ENCODE measurements at places on chromosomes 3 and 15.

DNA sequence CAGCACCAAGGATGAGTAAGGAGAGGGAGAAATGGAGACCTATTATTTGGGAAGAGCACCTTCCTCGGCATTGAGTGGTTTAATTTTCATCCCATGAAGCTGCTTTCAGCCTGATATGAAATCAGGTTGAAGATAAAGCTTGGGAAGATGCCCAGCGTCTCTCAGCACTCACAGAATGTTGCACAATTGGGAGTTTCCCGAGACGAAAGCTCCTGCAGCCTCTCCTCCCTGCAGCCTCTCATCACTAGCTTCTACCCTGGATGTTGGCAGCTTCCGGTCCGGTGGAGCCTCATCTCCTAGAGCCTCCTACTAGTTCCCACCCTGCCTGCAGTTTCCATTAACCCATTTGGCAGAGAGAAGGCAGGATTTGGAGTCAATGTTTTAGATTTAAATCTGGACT is 40.3 kb downstream of the EDEM1 start:
- DNase-seq: no peak

DNA sequence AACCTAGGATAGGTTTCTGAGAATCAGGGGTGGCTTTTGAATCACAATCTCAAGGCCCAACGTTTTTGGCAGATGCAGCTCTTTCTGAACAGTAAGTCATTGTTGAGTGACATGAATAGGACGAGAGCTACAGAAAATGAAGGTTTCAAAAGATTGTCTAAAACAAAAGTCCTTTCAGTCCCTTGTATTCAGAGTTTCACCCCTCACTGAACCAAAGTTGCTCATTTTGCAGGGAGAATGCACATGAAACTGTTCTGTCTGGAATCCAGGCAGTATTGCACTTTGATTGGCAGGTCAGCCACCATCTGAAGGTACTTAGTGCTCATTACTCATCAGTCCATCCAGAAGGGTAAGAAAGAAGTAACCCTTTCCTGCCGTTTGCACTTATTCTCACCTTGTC is 24.1 kb upstream of the RASGRP1 start:
- DNase-seq: no peak

- no peak for DNase-seq
Observed at GRCh38 chr3:13011573-13012220, 61.5 kb downstream of the IQSEC1 start.

- DNase-seq: no peak
Observed at GRCh38 chr3:65153850-65154512, 466.2 kb upstream of the ADAMTS9 start.

GRCh38 chr15:76324066-76324465 is 12.5 kb upstream of the ISL2 start:
- DNase-seq: no peak

DNA sequence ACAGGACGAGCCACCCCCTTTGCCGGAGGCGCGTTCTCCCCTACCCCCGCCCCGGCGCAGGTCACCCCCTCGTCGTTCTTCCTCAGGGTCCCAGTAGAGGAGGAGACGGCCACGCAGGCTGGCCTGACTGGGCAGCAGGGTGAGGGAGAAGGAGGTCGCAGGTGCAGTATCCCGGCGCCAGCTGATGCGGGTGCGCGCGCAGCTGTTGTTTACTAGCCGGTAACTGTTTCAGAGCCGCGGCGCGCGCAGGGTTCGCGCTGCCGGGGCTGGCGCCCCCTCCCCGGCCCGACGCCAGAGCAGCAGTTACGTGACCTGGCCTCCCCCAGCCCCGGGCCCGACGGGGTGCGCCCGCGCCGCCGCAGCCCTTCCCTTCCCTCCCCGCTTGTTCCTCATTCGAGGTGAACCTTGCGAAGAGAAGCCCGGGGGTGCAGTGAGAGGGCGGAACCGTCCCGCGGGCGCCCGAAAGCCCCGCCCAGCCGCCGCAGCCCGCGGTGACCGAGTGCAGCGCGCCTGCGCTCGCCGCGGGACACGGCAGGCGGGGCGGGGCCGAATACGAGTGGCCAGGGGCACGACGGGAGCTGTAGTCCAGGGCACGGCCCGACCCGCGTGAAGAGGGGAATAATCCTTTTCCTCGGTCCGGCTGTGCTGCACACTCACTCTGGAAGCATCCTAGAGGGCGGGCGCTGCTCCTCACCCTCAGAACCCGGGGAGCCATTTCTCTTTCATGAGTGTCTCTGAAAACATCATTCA is at the start of gene SLC12A6:
Gene SLC12A6, minus strand, starts transcription at position 225 of the 750 bp plus-strand sequence. CDS start 1,101 bp downstream, outside the sequence.
- peak; percentile 15 for DNase-seq

DNA sequence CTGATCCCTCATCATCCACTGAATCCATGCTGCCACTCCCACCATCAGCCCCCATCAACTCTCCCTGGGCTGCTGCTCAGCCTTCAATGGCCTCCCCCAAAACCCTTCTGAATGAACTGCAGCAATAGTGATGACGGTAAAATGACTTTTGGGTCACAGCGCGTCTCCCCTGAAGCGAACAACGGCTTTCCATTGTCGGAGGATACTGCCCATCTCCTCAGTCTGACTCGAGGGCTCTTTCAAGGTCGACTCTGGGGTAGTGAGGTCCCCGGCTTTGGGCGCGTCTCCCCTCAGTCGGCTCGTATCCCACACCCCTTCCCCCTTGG is 57.2 kb upstream of the ZBTB38 start:
- DNase-seq: no peak

DNA sequence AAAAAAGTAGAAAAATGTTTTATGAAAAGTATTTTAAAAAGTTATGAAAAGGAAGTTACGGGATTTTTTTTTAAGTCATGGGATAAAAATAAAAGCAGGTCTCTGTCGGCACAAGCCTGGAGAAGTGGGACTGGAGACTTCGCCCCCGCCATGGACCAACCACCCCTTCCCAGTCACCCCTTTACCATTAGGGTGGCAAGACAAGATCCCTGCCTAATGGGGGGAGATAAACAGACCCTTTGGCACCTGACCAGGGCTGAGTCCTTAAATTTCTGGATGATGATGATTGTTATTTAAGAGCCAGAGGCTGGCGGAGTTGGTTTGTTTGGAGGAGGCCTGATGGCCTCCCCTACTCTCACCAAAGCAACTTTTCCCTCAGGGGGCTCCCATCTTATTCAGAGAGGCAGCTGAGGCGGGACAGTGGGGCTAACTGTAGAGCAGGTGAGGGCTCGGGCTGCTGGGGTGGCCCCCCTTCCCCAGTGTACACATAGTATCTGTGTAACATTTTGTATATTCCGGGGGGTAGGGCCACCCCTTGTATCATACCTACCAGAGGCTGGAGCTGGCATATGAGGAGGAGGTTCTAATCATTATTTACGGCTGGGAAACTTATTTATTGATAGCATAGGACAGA is 74.0 kb downstream of the ADAMTS7 start:
- DNase-seq: no peak

- DNase-seq: no peak
Observed at GRCh38 chr15:74978503-74978902, 16.9 kb upstream of the SCAMP5 start.

GRCh38 chr3:129927072-129927471 is 33.6 kb upstream of the TMCC1 start:
- no peak for DNase-seq

- no peak for DNase-seq
Observed at GRCh38 chr3:192747746-192748145, 20.4 kb upstream of the FGF12 start.

GRCh38 chr3:140499114-140499757 is 178.6 kb upstream of the TRIM42 start:
- DNase-seq: peak; percentile 9

DNA sequence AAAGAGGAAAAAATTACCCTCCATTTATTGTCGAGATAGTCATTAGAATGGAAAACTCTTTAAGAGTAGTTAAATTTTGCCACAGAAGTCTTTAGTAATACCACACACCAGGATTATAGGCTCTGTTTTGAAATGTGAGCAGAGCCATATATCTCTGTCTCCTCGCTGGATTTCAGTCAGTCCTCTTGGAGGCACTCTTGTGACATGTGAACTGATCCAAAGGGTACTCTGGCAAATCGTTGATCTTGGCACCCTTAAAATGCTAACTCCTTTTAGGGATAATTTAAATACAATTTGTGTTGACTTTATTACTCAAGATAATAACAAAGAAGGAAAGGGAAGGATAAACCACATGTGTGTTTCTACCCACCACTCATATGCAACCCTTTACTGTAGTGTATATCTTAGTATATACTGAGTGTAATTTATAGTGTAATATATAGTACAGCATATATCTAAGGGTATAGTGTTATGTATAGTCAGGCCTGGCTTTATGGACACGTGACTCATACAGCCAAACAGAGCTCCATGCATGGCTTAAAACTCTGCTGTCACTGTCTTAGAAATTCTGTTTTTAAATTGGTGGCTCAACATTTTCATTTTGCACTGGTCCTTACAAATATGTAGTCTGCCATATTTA is 12.3 kb upstream of the KPNA4 start:
- no peak for DNase-seq

- DNase-seq: no peak
Observed at GRCh38 chr3:61650276-61650675, 88.9 kb downstream of the PTPRG start.

GRCh38 chr15:39919748-39920509 is at the start of gene GPR176:
TSS of gene GPR176 (minus strand) at chr15:39920266. CDS start at chr15:39920026, 240 bp downstream.
- DNase-seq: no peak

GRCh38 chr15:64162478-64162868 is 349 bp downstream of the PPIB start:
- DNase-seq: no peak

GRCh38 chr3:39445927-39446326 is 21.6 kb upstream of the MOBP start:
- DNase-seq: no peak

- DNase-seq: no peak
Observed at GRCh38 chr3:189779166-189779565, 148.0 kb downstream of the TP63 start.

GRCh38 chr15:84725001-84725491 is 9.1 kb upstream of the SEC11A start:
- no peak for DNase-seq

- no peak for DNase-seq
Observed at GRCh38 chr15:25863111-25863967, at the start of gene ATP10A. TSS of gene ATP10A (minus strand) at chr15:25863327. CDS start at chr15:25863096, 231 bp downstream.
